ENCODE measurements at places on chromosomes 12 and 14.

DNA sequence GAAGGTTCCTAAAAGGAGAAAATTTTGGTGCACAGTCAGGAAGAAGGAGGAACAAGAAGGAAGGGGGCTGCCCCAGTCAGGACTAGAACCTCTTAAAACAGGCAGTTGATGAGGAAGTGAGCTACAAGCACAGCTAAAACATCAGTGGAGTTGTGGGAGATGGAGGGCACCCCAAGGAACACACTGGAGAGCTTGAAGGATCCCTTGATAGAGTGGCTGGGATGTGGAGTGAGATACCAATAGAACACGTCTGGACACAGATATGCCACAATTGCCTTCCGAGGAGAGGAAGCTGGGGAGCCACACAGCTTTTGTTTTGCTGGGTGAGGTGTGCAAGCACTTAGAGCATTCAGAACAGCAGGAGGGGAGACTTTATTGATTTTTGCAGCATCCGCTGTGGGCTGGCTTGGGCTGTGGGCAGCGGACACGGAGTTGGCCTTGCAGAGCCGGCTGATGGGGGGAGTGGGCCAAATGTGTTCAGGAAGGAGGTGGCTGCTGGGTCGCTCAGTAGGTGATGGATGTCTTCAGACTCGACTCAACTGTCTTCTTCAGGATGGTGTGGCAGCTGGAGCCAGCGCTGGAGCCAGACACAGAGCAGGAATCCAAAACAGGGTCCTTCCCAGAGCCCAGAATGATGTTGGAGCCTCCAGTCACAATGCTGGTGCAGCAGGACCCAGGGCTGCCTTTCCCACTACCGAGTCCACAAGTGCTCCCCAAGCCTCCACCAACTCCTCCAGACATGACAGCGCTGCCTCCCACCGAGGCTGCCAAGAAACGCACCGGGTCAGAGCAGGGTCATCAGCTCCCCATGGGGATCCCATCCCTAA is 4.7 kb upstream of the KRT79 start:
- no peak for DNase-seq

- DNase-seq: no peak
Observed at GRCh38 chr14:72576258-72576657, 317.6 kb downstream of the DPF3 start.

DNA sequence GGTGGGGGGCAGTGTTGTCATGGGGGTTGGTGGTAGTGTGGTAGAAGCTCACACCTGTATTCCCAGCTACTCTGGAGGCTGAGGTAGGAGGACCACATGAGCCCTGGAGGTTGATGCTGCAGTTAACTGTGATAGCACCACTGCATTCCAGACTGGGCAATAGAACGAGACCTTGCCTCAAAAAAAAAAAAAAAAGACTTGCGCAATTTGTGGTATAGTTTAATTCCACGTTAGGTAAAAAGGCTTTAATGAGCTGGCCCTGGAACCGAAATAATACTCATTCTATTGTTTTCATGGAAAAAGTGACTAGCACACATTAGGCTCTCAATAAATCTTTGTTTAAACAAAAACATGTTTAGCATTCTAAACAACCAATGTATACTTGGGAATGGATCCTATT is 25.4 kb upstream of the NAP1L1 start:
- DNase-seq: no peak

DNA sequence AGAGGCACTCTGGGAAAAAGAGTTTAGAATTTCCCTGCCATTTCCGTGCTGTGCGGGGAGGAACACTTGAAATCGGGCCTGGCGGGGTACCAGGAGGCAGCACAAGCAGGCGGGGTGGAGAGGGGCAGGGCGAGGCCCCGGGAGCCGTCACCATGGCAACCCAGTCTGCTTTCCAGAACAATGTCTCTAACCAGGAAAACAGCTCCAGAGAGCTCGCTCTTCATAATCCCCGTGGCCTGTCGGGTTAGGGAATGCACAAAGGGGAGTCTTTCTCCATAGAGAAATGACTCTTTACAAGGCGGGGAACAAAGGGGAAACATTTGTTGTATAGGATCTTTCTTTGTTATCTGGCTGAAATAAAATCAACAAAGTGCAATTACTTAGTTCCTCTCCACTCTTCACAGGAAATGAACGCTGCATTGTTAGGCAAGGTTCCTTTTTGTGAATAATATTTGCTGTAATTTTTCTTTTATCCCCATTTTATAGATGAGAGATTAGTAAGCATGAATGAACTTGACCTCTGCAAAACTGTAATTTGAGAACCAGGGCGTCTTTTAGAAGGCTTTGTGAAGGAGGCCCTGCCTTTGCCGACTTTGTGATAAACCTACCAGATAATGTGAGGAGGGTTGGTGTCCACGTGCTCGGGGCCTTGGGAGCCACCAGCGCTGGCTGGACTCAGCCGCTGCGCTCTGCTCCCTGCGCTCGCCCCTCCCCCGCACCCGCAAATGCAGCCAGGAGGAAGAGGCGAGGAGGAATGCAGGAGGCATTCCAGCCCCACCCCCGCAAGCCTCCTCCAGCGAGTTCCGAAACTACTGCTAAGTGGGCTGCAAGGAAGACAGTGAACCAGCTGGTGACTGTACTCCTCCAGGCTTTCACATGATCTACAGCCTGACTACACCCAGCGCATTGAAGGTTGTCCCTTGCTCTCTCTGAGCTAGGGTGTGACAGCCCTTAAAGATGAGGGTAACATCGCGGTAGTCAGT is 105.2 kb upstream of the ATF7IP start:
- no peak for DNase-seq

- no peak for DNase-seq
Observed at GRCh38 chr12:15982071-15982470, 70.9 kb downstream of the DERA start.

GRCh38 chr12:13101821-13102375 is 1.6 kb downstream of the GSG1 start:
- no peak for DNase-seq

DNA sequence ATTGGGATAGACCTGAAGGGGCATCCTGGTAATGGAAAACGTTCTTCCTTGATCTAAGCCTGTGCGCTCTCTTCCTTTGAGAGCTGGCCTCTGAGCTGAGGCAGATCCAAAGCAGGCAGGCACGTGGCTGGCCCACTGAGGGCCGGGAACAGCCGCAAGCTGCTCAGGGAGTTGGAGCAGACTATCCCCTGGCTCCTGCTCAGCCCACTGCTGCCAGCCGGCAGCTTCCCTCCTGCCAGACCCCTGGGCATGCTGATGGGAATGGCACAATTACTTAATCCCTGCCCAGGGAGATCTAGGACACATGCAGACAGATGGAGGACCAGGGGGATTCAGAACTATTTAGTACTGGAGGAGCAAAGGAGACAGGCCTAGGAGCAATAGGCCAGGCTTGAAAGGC is 14.4 kb downstream of the NEUROD4 start:
- no peak for DNase-seq

DNA sequence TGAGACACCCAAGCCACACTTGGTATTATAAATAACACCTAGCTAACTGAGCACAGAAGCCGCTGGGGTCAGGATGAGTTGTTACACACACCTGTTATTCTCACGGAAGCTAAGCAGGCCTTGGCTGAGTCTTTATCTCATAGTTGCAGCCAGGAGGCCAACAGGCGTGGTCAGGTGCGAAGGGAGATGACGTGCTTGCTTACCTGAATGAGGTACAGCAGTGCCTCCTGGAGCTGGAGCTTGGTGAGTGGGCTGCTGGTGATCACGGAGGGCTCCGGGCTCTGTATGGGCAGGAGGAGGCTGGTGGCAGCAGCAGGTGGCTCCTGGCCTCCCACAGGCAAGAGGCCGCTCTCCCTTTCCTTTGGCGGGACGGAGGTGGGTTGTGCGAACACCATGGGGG is 30.4 kb upstream of the CACNA2D4 start:
- DNase-seq: no peak

DNA sequence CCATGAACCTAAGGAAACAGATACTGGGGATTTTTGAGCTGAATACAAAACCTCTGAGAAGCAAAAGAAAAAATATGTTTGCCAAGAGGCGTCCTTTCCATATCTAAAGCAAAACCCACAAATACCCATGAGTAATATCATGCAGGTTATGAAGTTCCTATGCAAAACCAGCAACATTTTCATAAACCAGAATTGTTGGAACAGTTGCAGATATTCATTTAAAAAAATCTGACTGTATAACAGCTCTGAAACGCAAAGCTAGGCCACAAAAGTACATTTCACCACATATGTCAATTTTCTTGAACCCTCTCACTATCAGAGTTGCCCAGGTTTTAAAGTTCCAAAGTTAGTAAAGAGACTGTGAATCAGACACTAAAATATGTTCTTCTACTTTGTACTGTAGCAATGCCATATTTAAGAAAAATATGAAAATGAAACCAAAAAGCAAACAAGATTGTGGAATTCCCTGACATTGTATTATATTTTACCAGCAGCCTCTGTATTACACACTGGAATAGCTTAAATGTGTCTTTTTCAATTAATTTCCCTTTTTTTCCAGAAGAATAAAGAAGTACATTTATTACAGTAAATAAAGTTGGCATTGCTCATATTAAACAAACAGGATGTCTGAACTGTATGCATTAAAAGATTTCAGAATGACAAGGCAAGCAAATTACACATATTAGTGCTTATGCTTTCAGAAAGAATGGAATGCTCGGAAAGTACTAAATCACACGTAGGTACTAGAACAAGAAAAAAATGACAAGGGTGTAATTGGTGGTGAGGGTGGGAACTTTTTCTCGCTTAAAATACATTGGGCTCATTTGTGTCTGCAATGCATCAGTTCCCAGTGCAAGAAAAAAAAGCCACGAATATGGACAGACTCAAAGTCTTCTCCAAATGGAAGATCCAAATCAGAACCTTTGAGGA is 33.6 kb upstream of the HIF1A start:
- DNase-seq: no peak

DNA sequence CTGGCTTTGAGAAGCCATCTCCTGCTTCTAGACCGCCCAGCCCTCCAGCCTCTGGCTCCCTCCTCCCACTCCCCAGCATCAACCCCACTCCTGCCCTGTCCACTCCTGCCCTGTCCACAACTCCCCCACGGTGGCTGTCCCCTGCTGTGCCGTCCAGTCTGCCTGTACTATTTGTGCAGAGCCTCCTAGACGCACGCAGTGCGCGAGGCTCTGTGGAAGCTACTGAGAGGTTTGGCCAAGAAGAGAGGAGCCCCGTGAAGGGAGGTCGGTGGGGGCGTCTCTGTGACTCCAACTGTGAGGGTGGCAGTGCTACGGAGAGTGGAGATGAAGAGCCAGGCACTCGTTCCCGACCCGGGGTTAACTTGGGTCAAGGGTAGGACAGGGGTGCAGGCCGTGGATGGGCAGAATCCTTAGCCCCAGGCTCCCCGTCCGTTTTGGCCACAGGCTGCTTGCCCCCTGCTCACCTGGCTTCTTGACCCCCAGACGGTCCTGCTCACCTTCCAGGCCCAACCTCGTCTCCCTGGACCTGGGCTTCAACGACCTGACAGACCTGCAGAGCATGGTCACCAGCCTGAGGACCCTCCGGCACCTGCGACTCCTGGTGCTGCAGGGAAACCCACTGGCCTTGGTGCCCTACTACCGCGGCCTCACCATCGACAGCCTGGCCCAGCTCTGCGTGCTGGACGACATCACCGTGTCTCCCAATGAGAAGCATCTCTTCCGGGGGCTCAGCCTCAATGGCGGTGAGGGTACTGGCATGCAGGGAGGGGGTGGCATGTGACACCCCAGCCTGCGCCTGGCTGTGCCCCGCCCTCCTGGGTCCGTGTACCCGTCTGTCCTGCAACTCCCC is 6.9 kb downstream of the LRRC43 start:
- DNase-seq: no peak

- DNase-seq: no peak
Observed at GRCh38 chr12:84506282-84506681, 406.3 kb downstream of the SLC6A15 start.

DNA sequence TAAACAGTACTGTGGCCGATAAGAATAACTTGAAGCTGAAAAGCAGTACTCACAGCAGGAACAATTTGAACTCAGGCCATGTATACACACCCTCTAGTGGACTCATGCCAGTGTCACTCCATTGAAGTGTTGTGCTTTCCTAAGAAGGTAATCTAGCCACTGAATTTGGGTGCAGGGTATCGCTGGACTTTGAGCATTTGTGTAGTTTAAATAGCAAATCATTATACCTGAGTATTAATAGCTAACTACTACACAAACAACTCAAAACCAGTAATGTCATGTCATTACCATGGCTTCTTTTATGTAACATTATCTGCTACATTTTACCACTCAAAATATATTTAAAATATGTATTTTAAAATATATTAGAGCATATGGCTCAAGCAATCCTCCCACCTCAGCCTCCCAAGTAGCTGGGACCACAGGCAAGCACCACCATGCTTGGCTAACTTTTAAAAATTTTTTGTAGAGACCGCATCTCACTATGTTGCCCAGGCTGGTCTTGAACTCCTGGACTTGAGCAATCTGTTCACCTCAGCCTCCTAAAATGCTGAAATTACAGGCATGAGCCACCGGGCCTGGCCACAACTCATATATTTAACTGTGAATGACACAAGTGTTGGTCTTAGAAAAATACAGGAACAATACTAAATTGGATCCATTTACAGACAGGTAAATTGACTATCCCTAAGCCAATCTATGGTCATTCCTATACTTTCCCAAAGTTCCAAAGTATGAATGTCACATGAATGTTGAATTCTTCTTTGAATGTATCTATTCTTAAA is 25.6 kb upstream of the ARID4A start:
- no peak for DNase-seq

DNA sequence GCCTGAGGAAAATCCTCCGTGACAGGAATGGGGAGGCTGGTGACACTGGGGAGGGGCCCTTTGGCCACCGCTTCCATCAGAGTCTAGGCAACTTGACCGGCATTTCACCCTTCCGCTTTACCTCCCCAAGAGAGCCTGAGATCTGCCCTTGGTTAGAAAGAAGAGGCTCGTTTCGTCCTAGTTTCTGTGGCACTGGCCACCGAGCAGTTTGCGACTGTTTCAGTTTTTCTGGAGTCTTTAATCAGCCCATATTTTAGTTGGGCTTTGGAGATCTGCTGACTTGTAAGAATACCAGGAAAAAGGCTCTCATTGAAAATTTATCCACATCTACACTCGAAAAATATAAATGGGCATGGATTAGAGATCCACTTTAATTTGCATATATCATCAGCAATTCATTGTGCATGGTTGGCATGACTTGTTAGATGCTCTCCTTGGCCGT is 414 bp upstream of the ANKS1B start:
- DNase-seq: no peak

DNA sequence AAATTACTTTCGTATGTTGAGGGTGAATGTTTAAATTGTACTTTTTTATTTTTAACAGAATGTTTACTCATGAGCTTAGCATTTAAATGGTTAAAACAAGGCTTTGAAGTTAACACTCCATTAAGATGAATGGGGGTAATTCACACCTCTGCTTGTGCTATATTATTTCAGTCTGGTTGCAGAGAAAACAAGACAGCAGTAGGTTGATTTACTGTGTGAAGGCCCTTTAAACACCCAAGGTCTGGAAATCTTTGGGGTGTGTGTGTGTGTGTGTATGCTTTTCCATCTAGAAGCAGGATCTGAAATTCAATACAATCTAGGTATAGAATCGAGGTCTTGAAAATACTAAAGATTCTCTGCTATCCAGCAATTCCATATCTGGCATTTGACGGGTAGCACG is 83.8 kb downstream of the SLC38A6 start:
- no peak for DNase-seq

GRCh38 chr14:25178255-25178654 is 128.3 kb upstream of the STXBP6 start:
- DNase-seq: no peak

GRCh38 chr12:3310271-3311026 is 180.6 kb upstream of the PRMT8 start:
- DNase-seq: no peak

- no peak for DNase-seq
Observed at GRCh38 chr12:71749666-71750065, 5.0 kb upstream of the RAB21 start.

GRCh38 chr14:99755629-99756603 is 37.3 kb upstream of the EML1 start:
- no peak for DNase-seq
